ENCODE measurements at places on chromosomes 5 and 9.

DNA sequence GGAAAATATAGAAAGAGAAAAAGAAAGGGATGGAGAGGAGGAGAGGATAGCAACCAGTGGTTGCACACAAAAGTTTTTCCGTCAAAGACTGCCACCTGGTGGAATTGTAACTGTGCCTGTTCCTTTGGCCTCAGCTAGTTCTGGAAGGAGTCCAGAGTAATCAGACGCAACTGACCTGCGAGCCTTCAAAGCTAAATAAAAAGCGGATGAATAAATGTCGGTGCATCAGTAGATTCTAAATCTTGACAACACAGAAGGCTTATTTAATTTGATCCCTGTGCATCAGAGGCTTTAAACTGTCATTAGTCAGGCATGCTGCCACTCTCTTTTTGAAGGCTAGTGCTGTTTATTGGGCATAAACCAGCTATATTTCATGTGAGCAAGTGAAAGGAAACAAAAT, 132.9 kb upstream of the ACO1 start:
- peak; percentile 46 for DNase-seq

DNA sequence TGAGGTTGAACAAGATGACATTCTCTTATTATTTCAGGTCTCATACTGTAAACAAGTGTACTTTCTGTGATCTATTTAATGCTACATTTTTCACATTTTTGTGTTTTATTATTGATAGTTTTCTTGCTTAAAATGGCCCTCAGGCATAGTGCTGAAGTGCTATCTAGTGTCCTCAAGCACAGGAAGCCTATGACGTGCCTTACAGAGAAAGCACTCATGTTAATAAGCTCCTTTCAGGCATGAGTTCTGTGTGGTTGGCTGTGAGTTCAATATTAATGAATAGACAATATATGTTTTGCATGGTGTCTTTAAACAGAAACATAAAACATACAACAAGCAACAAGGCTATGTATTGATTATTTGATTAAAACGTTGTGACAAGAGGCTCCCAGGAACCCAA, 450.1 kb downstream of the PLK2 start:
- no peak for DNase-seq

- no peak for DNase-seq
Observed at GRCh38 chr9:110356639-110357395, 19.2 kb upstream of the TXNDC8 start.

DNA sequence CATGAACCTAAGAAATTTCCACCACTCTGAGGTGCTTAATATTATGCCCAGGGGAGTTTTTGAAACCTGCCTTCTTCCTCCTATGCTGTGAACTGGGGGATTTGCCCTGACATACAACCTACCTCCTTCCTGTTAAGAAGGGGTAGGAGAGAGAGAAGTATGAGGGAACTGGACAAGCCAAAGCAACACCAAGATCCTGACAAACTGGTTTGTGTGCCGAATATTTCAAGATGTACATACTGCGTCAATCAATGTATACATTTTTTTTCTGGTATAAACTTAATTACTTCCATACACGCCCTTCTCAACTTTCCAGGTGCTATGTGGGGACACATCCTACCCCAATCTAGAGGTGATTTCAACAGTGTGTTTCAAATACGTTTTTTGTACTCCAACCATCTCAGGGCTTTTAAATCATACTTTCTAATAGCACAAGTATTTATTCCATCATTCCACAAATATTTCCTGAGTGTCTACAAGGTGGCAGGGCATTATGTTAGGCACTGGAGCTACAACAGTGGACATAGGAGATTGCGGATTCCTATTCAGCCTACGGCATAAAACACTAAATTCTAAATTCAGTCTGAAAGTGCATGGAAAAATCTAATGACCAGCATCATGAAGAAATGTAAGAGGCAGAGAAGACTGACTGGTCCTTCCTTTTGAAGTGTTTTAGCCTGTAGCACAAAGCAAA, 70.1 kb upstream of the IFNK start:
- DNase-seq: no peak

DNA sequence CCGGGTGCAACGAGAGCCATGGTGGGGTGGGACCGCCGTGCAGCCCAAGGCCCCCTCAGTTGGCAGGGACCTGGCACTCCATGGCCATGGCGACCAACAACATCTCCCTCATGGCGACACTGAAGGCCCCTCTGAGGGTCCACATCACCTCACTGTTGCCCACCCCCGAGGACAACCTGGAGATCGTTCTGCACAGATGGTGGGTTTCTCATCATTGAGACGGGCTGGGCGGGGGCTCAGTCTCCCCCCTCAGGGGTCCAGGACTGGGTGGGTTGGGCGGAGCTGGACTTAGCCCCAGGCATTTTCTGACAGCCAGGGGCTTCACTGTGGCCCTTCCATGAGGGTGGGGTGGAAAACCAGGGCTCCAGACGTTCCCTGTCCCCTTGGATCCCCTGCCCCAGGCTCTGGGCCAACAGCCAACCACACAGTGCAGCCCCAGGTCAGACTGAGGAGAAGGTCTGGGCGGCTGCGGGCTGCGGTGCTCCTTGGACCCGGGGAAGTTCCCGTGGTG, 734 bp downstream of the PAEP start:
- no peak for DNase-seq

GRCh38 chr5:18354828-18355227, 720.6 kb downstream of the TAF11L14 start:
- no peak for DNase-seq

DNA sequence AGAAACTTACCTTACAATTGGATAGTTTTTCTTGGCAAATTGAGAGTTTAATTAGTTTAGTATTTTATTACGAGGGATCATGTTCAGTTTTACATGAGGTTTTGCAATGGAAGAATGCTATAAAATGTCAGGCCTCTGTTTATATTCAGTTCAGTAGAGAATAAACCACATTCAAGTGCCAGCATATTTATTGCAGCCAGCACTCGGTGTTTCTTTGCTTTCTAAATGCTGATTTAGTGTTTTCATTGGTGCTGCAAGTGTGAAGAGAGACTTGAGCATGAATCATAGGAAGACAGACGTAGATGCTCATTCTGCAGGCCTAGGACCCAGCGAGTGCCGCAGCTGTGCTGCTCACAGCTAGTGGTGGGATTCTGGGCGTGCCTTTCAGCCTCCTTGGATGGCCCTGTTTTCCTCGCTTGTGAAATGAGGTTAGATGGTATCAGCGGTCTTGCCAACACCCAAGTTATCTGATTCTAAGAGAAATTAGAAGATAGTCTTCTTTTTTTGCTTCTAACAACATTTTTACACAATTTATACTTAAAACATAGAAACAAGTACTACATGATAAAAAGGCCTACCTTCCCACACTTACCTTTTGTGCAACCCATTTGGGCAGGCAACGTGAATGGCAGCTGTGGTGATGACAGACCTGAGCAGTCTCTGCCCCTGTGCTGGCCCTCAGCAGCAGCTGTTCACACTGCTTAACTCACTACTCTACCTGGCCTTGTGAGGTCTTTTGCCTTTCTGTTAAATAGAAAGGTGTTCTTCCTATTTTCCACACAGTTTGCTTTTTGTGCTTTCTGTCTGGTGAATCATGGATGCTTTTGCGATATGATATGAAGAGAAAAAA, 26.8 kb upstream of the TNFAIP8 start:
- DNase-seq: no peak

GRCh38 chr9:112239708-112240107, 64.6 kb upstream of the SUSD1 start:
- DNase-seq: no peak

DNA sequence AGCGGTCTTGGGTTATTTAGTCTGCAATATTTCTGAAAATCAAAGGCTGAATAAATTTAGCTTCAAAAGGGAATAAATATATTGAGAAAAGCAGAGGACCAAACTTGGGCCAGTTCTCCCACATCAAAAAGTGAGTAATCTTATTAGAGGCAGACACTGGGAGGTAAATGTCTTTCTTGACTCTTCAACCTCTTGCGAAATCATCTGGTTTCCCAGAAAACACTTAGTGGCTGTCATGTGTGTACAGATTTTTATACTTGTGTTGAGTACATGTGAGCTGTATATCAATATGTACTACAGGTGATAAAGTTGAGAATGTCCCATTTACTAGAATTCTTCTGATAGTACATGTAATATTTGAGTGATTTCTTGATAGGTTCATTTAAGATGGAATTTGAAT, 454.9 kb downstream of the PRR16 start:
- no peak for DNase-seq

DNA sequence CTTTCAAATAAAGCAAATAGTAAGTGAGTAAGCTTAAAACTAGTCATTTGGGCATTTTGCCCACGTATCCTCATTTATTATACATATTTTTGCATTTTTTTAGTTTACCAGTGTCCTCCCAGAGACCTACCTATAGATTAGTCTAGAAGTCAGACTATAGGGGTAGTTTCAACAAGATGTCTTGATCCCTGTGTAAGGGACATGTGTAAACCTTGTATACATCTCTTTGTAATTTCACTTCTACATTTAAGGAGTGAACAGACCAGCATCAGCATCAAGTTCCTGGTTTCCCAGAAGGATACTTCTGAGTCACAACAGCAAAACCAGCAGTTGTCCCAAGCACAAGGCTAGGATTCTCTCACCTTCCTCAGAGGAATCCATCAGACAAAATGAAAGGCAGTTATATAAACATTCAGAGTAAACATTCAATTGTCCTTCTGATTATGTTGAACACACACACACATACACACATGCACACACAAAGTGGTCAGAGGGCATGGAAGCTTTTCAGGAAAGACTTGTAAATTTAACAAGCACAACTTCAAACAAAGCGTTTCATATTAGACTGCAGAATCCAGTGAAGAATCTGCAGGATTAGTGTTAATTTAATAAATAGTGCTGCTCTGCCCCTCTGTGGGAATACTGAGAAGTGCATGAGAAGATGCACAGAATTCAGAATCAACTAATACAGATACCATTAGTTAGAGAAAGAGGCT, 55.4 kb downstream of the HINT1 start:
- DNase-seq: peak; percentile 38

DNA sequence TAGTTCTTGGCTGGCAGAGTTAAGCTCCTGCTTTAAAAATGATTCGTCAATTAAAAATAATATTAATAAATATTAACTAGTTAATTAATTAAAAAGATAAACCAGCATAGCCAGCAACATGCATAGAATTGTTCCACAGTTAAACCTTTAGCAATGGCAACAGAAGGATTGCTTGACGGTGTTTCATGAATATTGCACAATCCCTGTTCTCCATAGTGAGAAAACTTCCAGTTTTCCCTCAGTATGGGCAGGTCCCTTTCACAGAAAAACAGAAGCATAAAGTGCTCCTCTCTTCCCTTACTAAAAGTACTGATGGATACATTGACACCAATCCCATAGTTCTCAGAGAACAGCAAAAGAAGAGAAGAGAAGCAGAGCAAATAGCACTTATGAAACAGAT, 71.4 kb upstream of the CAST start:
- DNase-seq: no peak
